ENCODE measurements at places on chromosomes 4 and X. TPM values are rescaled to one million over a fixed set of nuclear protein-coding genes. Genes with fewer than 3 reads are reported as not detected.

GRCh38 chr4:133891011-133891410 is 310.6 kb downstream of the PABPC4L start:
- no peak for DNase-seq

DNA sequence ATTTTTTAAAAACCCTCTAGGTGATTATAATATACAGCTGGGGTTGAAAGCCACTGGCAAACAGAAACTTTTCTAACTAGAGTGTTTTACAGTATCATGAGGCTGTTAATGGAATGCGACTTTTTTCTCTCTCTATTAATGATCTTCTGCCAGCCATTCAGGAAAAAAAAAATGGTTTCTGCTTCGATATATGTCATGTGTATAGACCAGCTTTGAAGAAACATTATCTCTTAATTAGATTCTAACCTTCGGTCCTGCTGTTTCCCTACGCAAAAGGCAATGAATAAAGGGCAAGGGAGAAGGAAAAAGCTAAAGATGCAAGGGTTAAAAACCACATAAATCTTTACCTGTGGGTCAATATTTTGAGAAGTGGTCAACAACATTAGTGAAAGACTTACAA is 1662.1 kb upstream of the TENM3 start:
- no peak for DNase-seq

BTK gene
- 193 TPM for total RNA-seq

- DNase-seq: no peak
Measured at GRCh38 chr4:125277790-125278189, 37.0 kb upstream of the FAT4 start.

HSD17B13 gene
- 0.35 TPM for total RNA-seq

DNA sequence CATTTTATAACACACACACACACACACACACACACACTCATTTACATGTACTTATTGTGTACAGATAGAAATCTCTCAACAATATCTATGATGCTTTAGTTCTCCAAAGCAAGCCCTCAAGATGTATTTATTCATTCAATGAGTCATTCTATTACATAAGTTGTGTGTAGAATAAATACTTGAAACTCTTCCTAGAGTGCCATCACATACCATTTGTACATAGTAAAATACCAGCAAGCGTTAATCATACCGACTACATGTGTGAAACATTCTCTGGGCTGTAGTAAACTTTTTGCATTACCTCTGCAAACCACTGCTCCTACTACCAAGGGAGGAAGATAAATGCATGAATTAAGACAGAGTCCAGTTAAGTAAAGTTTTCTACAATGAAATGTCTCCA is 70.9 kb downstream of the EPHA5 start:
- DNase-seq: no peak

- DNase-seq: no peak
Measured at GRCh38 chr4:151962138-151962823, 201.5 kb upstream of the GATB start.

NAT8L gene
- 0.24 TPM for total RNA-seq

PRSS12 gene
- total RNA-seq: not detected

- DNase-seq: no peak
Measured at GRCh38 chr4:30005995-30006394, 714.2 kb upstream of the PCDH7 start.

PNMA6F gene
- not detected for total RNA-seq

DNA sequence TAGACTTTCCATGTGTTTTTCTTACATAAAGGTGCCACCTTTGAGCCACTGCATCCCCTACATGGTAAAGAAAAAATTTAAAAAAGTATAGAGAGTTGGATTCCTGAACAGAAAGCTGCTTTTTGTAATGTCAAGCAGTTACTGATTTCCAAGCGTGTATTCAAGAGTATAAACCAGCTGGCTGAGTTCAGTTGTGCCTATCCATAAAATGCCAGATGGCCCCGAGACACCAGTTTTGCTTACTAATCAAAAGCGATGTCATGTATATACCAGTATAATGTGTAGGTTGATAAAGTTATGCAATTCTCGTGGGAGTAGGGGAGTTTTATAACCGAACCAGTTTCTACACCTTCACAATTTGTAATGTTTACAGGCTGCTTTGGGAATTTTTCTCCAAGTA is 26.2 kb upstream of the PNPLA4 start:
- no peak for DNase-seq

DNA sequence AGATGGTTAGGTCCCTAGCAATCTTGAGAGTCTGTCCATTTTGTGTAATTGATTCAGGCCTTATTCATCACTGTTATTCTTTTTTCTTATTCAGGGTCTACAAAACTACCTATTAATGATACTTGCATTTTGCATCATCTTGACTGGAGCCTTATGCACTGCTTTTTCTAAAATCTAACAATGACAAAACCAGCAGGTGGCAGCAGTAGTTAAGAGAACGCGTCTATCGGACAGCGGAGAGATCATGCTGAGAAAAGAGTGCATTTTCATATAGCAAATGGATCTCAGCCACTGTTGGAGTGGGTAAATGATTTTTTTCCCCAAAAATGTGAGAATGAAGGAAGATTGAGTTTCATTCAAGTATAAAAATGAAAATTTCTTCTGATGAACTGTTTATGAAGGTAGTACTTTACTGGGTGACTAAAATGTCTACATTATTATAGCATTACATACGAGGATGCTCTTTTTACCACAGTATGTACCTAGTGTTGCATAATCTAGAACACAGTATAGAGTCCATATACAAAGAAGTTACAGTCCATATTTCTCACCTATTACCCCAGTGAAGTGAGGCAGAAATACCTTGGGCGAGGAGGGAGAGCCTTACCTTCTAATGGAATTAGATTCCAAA is 43.2 kb downstream of the TMEM144 start:
- DNase-seq: no peak

GRCh38 chr4:153198719-153199118 is 5.5 kb upstream of the TRIM2 start:
- no peak for DNase-seq

GRCh38 chr4:112379306-112379705 is 82.1 kb downstream of the ALPK1 start:
- no peak for DNase-seq

All from activated B cell treated with CpG ODN at 0.5 μM for 24 hours (primary cell).